IPS DF 6.9 (cell line): ENCODE measurements at places on chromosomes 3 and 15.

GRCh38 chr3:120623727-120624093 is 27.6 kb downstream of the NDUFB4 start:
- DNase-seq, result no peak
- H3K27me3 ChIP-seq, result no peaks in the 10 kb centered on the region
- no peak overlapping the region for H3K27ac ChIP-seq

DNA sequence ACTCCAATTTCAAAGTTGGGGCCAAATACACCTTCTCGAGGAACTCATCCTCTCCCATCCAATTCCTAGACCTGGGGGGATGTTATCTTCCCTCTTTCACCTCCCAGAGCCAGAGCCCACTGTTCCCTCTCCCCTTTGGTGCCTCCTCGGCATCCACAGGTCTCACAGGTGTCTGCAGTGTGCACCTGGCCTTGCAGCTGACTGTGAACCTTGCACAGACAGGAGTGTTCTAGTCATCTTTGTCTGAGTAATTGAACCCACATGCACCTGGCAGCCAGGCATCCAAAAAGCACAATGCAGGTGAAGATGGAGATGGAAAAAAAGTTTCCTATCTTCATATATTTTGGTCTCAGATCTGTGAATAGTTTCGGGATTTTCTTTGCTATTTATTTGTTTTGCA is 30.8 kb downstream of the PCOLCE2 start:
- no peaks in the 10 kb centered on the region for H3K27me3 ChIP-seq
- no peak overlapping the region for H3K27ac ChIP-seq
- no peak for DNase-seq
- H3K4me1 ChIP-seq, result peaks cover 9% of the 10 kb centered on the region
- no peaks in the 10 kb centered on the region for H3K36me3 ChIP-seq

- H3K4me1 ChIP-seq, result peaks cover 4% of the 10 kb centered on the region; the same call in 1 of the 2 replicates
- H3K36me3 ChIP-seq, result no peaks in the 10 kb centered on the region
- no peak for DNase-seq
Measured at GRCh38 chr15:80706161-80706560, 11.1 kb downstream of the ABHD17C start.

DNA sequence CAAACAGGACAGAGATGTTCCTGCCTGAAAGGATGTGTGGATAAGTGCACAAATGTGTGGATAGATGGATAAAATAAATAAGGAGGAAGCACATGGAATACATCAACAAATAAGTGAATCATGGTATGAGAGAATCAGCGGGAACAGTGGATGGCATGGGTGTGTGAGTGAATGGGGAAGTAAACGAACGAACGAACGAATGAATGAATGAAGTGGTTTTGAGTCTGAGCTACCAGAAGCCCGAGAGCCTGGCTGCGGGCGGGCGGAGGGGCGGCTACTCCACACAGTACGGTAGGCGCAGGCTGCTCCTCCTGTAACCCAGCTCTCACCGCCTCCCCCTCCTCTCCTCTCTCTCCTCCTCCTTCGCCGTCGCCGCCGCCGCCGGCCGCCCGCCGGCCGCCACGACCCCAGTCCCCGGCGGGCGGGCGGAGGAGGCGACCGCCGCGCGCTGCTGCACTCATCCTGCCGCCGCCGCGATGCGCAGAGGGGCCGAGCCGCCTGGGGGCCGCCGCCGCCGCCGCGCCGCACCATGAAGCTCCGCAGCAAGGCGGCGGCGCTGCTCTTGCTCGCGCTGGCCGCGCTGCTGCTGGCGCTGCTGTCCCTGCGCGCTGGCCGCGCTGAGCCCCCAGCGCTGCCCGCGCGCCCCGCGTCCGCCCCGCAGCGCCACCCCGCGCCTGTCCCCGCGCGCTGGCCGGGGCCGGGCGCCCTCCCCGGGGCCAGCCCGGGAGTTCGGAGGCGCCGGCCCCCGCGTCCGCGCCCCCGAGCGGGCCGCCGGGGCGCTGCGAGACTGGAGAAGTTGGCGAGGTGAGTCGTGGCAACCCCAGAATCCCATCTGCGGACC is at the start of gene GXYLT2:
Gene GXYLT2, plus strand, starts transcription at position 342 of the 841 bp plus-strand sequence. Its CDS starts 188 bp downstream, at position 530.
- no peaks in the 10 kb centered on the region for H3K36me3 ChIP-seq
- peaks cover 3% of the 10 kb centered on the region; the same call in 1 of the 2 replicates for H3K27me3 ChIP-seq
- no peaks in the 10 kb centered on the region for H3K4me1 ChIP-seq

GRCh38 chr3:102053375-102053989 is 204.2 kb downstream of the NFKBIZ start:
- H3K36me3 ChIP-seq, result no peaks in the 10 kb centered on the region
- H3K4me1 ChIP-seq, result no peaks in the 10 kb centered on the region
- H3K27ac ChIP-seq, result no peak overlapping the region

DNA sequence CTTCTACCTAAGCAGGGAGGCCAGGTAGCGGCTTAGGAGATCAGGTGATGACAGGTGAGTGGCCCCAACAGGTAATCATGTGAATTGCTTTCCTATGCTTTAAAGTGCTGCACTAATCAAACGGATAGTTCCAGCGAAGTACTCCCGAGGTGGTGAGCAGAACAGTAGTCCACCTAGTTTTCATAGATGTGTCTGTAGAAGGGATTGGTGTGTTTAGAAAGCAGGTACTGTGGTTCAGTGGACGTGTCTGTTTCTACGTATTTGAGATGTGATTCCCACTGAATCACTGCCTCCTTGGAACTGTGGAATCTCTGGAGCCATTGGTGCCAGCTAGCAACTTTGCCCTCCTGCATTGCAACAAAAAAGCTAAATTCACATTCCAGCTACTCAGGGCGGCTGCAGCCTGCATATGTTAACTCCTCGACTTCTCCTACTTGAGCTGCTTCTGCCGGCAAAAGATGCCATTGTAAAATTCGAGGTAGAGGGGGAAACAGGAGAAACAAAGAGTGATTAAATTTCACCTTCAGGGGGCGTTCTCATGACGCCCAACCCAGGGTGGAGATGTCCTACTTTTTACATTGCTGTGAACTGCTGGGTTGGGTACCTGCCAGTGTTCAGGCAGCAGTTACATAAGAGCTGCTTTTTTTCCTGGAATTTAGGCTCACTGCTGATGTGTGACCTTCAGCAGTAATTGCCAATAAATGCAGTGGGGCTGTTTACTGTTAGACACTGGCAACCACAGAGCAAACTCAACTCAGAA is 227.3 kb downstream of the ITPR1 start:
- H3K4me3 ChIP-seq, result no peak overlapping the region
- H3K36me3 ChIP-seq, result 0 out of 2 replicates have a peak, but pooled peaks cover 2% of the 10 kb centered on the region
- DNase-seq, result no peak
- H3K4me1 ChIP-seq, result peaks cover 3% of the 10 kb centered on the region
- H3K27me3 ChIP-seq, result no peaks in the 10 kb centered on the region

- no peak for DNase-seq
- no peaks in the 10 kb centered on the region for H3K4me1 ChIP-seq
- no peaks in the 10 kb centered on the region for H3K27me3 ChIP-seq
- peak overlapping the region; percentile 98 for H3K4me3 ChIP-seq
- H3K36me3 ChIP-seq, result peaks cover 8% of the 10 kb centered on the region; the same call in 1 of the 2 replicates
Measured at GRCh38 chr3:3127432-3128010, 781 bp downstream of the TRNT1 start.

GRCh38 chr3:14918356-14918860 is 29.0 kb upstream of the NR2C2 start:
- H3K4me3 ChIP-seq, result no peak overlapping the region
- DNase-seq, result no peak
- peaks cover 1% of the 10 kb centered on the region for H3K4me1 ChIP-seq

DNA sequence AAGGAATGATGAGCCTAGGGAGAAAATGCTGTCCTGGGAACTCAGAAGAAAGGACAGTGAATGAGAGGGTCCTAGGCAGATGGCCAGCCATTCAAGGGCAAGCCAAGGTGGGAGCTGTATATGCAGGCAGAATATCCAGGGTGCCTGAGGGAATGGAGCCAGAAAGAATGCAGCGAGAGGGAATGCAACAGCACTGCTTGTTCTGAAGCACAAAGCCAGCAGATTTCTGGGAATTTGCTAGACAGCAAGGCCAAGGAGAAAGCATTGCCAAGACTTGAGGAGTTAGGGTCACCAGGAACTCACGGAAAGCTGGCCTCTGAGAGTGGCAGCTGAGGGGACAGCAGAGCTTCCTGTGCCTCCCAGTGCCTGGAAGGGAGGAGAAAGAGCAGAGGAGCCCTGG is 200.6 kb downstream of the MYRIP start:
- no peaks in the 10 kb centered on the region for H3K4me1 ChIP-seq
- no peak overlapping the region for H3K4me3 ChIP-seq
- no peaks in the 10 kb centered on the region for H3K36me3 ChIP-seq
- no peak for DNase-seq
- no peaks in the 10 kb centered on the region for H3K27me3 ChIP-seq

- no peaks in the 10 kb centered on the region for H3K4me1 ChIP-seq
- DNase-seq, result no peak
- H3K27me3 ChIP-seq, result no peaks in the 10 kb centered on the region
- H3K4me3 ChIP-seq, result no peak overlapping the region
- no peak overlapping the region for H3K27ac ChIP-seq
- H3K36me3 ChIP-seq, result no peaks in the 10 kb centered on the region
Measured at GRCh38 chr3:154113609-154114008, 7.6 kb upstream of the ARHGEF26 start.

DNA sequence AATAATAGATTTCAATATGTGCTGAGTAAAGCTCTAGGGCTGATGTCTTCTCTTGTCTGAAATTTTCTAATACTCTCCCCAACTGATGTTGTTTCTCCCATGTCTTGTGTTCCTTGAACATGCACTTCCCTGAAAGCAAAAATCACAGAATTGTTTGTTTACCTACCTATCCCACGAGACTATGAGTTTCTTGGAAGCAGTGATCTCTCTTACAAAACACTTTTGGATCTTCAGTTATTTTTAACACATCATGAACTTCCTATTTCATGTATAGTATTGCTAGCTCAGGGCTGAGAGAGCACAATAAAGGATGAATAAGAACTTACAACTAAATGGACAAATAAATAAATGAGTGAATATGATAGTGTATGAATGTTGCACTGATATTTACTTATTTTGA is 365.0 kb downstream of the ROBO2 start:
- no peaks in the 10 kb centered on the region for H3K36me3 ChIP-seq
- no peaks in the 10 kb centered on the region for H3K4me1 ChIP-seq
- no peak overlapping the region for H3K27ac ChIP-seq

DNA sequence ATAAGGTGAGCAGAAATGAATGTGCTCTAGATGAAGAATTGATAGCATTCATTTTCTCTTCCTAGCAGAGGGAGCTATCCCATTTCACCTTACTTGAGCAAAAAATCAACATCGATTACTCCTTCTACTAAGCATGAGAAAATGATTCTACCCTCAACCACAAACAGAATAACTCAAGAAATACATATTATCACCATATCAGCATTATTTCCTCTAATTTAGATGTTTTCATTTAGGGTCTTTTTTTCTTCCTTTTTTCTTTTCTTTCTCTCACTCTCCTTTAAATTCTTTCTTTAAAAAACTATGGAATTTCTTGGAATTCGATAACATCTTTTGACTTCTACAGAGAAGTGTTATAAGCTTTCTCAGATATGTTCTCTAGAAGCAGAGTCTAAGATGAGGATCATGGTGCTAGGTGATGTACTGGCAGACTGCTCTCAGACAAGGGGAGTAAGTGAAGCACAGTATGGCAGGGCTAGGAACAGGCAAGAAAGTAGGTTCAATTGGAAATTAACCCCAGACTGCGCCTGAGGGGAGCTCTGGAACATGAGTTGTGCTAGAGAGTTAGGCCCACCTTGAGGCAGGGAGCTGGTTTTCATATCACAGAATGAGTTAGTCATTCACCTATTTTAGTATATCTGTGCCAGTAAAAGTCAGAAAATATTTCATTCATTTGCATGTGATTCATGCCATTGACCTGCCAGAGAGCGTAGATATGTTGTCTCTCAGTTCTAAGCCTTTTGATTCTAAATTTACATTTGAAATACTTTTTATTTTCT is 279.2 kb upstream of the KCNH8 start:
- H3K4me3 ChIP-seq, result no peak overlapping the region
- H3K27ac ChIP-seq, result no peak overlapping the region
- no peaks in the 10 kb centered on the region for H3K4me1 ChIP-seq
- no peak for DNase-seq
- H3K36me3 ChIP-seq, result no peaks in the 10 kb centered on the region
- no peaks in the 10 kb centered on the region for H3K27me3 ChIP-seq

GRCh38 chr15:66852064-66852905 is 150.2 kb downstream of the SMAD6 start:
- no peaks in the 10 kb centered on the region for H3K27me3 ChIP-seq
- no peak overlapping the region for H3K4me3 ChIP-seq
- H3K4me1 ChIP-seq, result 0 out of 2 replicates have a peak, but pooled peaks cover 1% of the 10 kb centered on the region
- H3K27ac ChIP-seq, result no peak overlapping the region
- H3K36me3 ChIP-seq, result no peaks in the 10 kb centered on the region
- no peak for DNase-seq

DNA sequence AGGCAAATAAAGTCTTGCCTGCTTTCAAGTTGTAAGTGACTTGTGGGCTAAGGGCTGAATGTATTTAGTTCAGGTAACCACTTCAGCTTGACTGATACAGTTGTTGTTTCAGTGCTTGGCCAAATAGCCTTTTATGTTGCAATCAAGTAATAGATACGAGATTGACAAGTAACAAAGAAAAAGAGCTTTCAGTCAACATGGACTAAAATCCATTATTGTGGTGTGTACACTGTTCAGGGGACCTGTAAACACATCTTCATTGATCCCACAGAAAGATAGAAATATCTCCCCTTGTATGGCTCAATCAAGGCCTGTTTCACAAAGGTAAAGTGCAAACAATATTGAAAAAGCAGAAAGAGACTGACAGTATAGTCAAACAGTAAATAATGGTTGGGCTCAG is 224.8 kb upstream of the TMCO5A start:
- H3K36me3 ChIP-seq, result no peaks in the 10 kb centered on the region
- H3K4me1 ChIP-seq, result no peaks in the 10 kb centered on the region
- H3K27ac ChIP-seq, result no peak overlapping the region
- no peak for DNase-seq
- H3K4me3 ChIP-seq, result no peak overlapping the region
- H3K27me3 ChIP-seq, result no peaks in the 10 kb centered on the region

- H3K27me3 ChIP-seq, result no peaks in the 10 kb centered on the region; the same call in 1 of the 2 replicates
- no peak for DNase-seq
- no peak overlapping the region; the same call in 1 of the 2 replicates for H3K4me3 ChIP-seq
- peak overlapping the region; percentile 97 for H3K27ac ChIP-seq
Measured at GRCh38 chr3:31959251-31959650, 21.8 kb downstream of the OSBPL10 start.

- H3K27ac ChIP-seq, result no peak overlapping the region
- no peak for DNase-seq
Measured at GRCh38 chr3:172659246-172660002, 51.4 kb downstream of the NCEH1 start.

- no peak for DNase-seq
- H3K27ac ChIP-seq, result no peak overlapping the region
- H3K27me3 ChIP-seq, result no peaks in the 10 kb centered on the region; the same call in 1 of the 2 replicates
- H3K4me1 ChIP-seq, result no peaks in the 10 kb centered on the region; the same call in 1 of the 2 replicates
Measured at GRCh38 chr15:83164111-83164770, 43.4 kb downstream of the HDGFL3 start.

- H3K4me3 ChIP-seq, result peak overlapping the region; percentile 84
- H3K4me1 ChIP-seq, result no peaks in the 10 kb centered on the region
- peaks cover 4% of the 10 kb centered on the region; the same call in 1 of the 2 replicates for H3K36me3 ChIP-seq
- H3K27ac ChIP-seq, result no peak overlapping the region
- no peaks in the 10 kb centered on the region for H3K27me3 ChIP-seq
Measured at GRCh38 chr3:48919215-48920138, 835 bp downstream of the ARIH2 start.

DNA sequence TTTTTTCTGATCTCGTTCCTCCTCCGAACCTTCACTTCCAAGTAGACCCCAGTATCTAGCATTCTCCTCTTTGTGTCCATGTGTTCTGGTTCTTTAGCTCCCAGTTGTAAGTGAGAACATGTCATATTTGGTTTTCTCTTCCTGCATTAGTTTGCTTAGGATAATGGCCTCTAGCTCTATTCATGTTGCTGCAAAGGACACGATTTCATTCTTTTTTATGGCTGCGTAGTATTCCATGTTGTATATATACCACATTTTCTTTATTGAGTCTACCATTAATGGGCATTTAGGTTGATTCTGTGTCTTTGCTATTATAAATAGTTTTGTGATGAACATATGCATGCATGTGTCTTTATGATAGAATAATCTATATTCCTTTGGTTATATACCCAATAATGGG is 30.2 kb upstream of the MME start:
- H3K4me3 ChIP-seq, result no peak overlapping the region
- no peaks in the 10 kb centered on the region for H3K27me3 ChIP-seq
- no peaks in the 10 kb centered on the region for H3K36me3 ChIP-seq
